Activated naive CD4-positive, alpha-beta T cell treated with Interleukin-2 at 50 U/mL for 16 hours (primary cell): ENCODE measurements at places on chromosomes 5 and 9.

DNA sequence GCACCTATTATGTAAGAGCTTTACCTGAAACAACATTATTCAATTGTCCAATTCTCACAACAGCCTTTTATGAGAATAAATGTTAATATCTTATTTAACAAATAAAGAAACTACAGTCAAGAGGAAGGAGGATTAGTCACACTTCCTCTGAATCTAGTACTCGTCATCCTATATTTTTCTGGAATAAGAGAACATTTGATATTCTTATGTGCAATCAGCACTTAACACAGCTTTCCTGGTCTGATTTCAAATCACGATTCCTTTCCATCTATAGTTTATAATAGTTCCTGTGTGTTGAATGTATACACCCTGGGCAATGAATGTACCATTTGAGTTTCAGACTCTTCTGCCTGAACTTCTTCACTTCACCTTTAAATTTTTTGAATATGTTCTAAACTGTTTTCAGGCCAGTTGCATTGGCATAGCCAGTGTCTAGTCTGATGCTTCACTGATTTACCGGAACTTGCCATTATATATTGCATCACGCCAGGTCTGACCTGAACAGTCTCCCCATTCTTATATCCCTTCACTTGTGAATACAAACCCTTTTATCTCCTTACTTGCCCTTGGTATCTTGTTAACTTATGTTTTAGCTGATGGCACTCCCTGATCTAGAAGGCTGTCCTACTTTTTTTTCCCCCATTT is 698.3 kb downstream of the MAT2B start:
- no peak for DNase-seq

GRCh38 chr9:33684831-33685230 is 110.5 kb upstream of the PRSS3 start:
- DNase-seq, result no peak

- no peak for DNase-seq
Observed at GRCh38 chr9:111961575-111961974, 65.0 kb downstream of the UGCG start.

GRCh38 chr5:113070901-113071300 is 94.3 kb downstream of the DCP2 start:
- DNase-seq, result no peak

GRCh38 chr5:141686648-141687416 is 4.8 kb upstream of the ARAP3 start:
- no peak for DNase-seq

DNA sequence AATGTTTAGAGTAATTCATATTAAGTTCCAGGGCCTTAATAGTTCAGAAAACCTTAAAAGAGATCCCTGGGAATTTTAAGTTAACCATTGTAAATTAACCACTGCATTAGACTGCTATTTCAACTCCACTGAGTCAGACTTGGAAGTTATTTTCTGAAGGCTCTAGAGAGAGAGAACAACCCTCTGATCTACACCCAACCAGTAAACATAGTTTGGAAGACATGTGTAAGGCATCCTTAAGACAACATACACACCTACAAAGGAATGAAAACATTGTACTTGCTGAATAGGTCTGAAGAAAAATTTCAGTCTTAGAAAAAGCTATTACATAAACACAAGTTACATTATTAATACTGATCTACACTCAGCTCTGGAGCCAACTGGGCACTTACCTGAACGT is 158.2 kb upstream of the FST start:
- DNase-seq, result no peak

DNA sequence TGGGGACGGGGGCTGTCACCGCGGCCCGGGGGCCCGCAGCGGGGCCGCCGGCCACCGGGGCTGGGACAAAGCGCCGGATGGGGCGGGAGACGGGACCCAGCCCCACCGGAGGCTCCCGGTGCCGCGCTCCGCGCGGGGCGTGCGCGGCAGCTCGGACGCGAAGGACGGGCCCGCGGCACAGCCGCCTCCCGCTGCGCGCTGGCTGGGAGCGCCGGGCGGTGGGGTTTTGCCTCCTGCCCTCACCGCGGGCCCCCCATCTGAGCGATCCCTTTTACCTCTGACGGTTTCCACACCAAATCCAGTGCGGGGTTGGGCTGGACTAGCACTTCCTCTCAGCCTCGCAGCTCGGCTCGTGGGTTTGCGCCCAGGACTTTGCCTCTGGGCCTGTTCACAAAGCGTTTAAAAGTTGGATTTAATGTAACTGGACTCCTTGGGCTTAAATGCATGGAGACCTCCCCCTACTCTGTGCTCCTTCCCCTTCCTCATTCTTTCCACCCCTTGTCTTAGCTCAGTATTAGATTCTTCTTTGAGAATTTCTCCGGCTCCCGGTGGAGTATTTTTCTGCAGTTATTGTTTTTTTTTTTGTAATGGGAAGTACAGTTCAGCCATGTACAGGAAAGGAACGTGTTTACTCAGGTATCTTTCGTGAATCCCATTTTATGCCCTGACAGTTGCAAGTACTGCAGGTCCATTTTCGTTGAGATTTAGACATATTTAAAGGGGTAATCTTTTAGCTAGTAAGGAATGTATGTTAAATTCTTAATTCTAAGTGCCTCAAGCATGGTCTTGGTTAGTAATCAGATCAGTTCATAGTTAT is 691 bp downstream of the FCHO2 start:
- DNase-seq, result peak; percentile 29

GRCh38 chr5:147578228-147579024 is 68.6 kb upstream of the DPYSL3 start:
- no peak for DNase-seq

GRCh38 chr5:148125641-148126040 is 42.7 kb upstream of the SPINK14 start:
- DNase-seq, result no peak

DNA sequence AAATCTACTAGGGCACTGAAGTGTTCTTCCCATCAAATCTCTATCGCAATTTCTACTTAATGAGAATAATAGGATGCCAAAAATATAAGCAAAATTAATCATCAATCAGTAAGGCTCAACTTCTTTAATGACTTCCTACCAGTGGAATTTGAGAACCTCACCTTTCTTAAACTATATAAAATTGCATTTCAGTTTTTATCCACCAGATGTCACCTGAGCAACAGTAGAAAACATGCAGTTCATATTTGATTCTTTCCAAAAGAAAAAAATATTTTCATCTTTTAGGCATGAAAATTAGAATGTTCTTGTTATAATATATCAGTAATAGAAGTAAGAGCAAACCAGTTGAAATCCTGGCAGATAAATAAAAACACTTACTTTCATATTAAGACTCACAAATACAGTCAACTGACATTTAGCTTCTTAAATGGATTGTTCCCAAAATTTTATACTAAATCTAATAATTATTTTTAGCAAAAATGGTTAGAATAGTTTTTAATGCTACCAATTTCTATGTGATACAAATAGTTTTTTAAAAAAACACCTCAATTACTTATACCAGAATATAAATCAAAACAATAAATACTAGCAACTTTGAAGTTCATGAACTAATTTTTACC is 13.4 kb upstream of the CCDC112 start:
- DNase-seq, result no peak

DNA sequence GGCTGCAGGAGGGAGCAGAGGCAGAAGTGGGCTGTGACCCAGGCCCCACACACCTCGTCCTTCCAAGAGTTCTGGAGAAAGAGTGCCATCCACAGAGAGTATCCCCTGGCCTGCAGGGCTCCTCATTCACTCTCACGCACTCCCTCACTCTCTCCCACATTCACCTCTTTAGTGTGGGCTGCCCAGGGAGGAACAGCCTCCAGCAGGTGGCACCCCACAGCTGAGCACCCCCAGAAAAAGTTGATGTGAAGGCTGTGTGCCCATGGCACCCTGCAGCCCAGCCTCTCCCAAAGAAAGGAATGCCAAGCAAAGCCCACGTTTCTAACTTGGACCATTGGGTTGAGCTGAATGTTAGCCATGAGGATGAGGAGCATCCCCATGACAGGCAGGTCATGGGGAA is 4.5 kb upstream of the SHC3 start:
- no peak for DNase-seq

- DNase-seq, result no peak
Observed at GRCh38 chr9:18492612-18493011, 18.7 kb downstream of the ADAMTSL1 start.

GRCh38 chr5:78269088-78269703 is 25.3 kb downstream of the AP3B1 start:
- DNase-seq, result no peak

- no peak for DNase-seq
Observed at GRCh38 chr5:68319706-68320412, 104.3 kb downstream of the PIK3R1 start.

DNA sequence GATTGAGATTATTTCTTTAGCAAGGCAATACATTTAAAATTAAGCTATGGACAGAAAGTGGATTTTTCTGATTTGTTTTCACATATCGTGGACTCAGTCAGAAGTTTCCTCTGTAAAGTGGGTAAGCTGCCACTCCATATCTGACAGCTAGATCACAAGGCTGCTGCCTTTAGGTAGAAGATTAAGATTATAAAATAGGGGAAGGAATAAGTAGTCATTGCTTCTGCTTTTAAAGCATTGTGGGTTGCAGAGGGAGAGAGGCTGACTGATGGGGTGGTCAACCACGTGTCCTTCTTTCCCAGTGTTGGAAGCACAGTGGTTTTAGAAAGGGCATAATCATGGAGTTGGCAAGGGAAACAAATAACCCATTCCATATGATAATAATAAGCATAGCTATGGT is 74.3 kb upstream of the MOCS2 start:
- no peak for DNase-seq

DNA sequence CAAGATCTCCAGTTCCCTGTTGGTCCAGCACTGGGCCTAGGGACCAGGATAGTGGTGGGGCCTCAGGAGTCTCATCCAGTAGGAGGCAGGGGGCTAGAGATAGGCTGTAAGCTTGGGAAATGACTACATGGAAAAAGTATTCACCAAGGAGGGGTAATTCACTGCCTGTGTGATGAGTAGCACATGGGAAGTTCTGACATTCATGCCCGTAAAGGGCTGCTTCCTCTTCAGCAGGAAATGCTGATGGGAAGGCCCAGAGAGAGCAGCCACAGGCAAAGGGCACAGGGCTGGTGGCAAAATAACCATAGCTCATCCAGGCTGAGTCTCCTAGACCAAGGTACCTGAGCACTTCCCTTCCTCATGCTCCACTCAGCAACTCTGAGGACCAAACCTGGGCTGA is 23.1 kb upstream of the FRRS1L start:
- no peak for DNase-seq

GRCh38 chr9:3912280-3912679 is 386.5 kb upstream of the RFX3 start:
- DNase-seq, result no peak

- DNase-seq, result no peak
Observed at GRCh38 chr9:71763832-71764231, 4.5 kb downstream of the CEMIP2 start.

GRCh38 chr5:100667161-100667630 is 132.0 kb downstream of the FAM174A start:
- DNase-seq, result no peak

GRCh38 chr5:116464144-116464708 is 110.4 kb downstream of the SEMA6A start:
- no peak for DNase-seq

GRCh38 chr9:105835721-105836120 is 141.4 kb downstream of the TMEM38B start:
- DNase-seq, result no peak

DNA sequence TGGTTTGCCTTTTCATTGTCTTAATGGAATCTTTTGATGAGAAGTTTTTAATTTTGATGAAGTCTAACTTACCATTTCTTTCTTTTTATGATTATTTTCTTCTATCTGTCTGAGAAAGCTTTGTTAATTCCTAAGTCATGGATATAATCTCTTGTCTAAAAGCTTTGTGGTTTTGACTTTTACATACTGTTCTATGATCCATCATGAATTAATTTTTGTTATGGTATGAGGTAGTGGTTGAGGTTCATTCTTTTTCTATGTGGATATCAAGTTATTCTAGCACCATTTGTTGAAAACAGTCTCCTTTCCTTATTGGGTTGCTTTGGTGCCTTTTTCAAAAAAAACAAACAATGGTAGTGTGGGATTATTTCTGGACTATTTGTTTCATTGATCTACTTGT is 20.4 kb downstream of the FBXO10 start:
- no peak for DNase-seq

DNA sequence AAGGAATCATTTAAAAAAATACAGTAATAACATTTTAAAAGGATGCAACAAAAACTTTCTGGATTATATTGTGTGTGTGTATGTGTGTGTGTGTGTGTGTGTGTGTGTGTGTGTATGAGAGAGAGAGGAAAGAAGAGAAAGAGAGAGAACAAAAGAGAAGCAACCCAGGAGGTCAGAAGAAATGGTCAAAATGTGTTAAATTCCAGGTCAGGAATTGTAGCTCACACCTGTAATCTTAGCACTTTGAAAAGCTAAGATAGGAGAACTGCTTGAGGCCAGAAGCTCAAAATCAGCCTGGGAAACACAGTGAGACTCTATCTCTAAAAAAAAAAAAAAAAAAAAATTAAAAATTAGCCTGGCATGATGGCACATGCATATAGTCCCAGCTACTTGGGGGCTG is 311.8 kb upstream of the CDH12 start:
- DNase-seq, result no peak

GRCh38 chr9:89048616-89049015 is 57.3 kb downstream of the S1PR3 start:
- DNase-seq, result no peak

DNA sequence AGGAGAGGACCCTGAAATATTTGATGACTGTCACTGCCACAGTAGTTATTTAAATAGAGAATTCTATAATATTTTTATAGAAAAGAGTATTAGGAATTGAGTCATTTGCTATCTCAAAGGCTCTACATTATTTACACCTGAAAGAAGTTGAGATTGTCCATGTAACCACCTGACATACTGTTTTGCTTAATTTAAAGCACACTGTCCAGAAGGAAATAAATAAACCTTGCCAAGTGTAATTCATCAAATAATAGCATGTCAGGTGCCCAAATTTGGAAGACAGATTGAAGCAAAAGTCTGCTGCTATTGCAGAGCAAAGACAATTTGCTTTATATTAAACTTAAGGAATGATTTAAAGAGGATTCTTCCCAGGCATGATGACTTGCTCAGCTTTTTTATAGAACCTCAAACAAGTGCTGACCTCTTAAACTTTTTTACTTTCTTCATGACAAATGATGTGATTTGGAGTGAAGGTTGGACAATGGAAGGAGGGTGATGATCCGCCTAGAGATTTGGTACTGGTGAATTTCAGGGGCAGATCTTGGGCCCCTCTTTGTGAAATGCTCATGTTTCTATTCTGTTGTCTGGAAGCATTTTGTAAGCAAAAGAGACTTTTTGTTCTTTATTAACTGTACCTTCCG is 65.0 kb downstream of the DAPK1 start:
- no peak for DNase-seq

DNA sequence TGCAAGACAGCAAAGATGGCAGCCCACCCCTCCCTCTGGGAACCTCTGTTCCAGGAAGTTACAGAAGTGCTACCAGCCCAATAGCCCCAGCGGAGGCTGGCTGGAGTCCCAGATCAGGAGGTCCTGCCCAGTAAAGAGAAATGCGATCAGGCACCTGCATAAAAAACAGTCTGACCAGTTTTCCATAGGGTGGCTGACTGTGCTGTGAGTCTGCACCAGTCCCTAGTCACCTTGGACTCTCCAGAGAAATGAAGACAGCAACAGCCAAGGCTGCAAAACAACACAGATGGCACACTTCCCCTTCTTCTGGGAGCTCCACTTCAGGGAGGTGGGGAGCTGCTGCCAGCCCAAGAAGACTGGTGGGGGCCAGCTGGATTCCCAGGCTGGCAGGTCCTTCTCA is 265.5 kb upstream of the PCSK5 start:
- no peak for DNase-seq
